ENCODE measurements at places on chromosomes 12 and 14. TPM values are rescaled to one million over a fixed set of nuclear protein-coding genes. Genes with fewer than 3 reads are reported as not detected.

DNA sequence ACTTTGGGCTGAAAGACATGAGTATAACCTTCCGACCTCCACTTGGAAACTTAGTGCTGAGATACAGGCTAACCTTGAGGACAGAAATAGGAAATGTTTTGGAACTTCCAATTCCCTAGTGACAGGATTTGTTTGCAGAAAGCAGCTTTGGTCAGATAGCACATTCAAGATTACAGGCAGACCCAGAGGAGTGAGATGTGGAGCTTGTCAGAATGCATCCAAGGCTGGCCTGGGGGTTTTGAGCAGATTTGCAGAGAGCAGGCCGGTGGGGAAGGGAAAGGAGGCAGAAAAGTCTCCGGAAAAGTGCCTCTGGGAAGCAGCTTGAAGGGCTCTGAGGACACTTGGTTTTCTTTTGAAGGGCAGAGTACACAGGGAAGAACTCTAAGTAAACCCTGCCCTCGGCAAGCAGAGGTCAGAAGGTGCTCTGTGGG, 180.3 kb downstream of the ETV6 start:
- DNase-seq = no peak

DNA sequence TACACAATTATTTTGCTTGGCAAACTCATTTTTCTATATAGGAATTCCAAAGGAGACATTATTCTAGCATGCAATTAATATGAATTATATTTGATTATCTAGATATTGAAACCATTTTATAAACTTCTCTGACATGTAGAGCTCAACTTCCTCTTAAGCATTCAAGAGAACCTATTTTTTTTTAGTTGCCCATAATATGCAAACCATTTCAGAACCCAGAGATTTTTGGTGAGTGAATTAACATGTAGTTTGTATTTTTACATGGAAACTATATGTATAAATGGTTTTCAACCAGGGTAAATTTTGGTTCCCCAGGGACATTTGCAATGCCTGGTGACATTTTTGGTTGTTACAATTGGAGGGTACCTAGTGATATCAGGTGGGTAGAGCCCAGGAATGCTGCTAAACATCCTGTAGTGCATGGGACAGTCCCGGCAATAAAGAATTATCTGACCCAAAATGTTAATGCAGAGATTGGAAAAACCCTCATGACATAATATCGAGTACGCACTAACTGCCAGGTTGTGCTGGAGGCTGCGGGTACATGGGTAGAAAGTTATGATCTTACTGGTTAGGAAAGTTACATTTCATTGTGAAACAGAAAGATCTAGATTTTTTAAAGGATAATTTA, 338.9 kb upstream of the GARIN2 start:
- DNase-seq = no peak

Gene PLEKHA5
- total RNA-seq = 7.5 TPM

Gene PRKD1
- 23.1 TPM for total RNA-seq

DNA sequence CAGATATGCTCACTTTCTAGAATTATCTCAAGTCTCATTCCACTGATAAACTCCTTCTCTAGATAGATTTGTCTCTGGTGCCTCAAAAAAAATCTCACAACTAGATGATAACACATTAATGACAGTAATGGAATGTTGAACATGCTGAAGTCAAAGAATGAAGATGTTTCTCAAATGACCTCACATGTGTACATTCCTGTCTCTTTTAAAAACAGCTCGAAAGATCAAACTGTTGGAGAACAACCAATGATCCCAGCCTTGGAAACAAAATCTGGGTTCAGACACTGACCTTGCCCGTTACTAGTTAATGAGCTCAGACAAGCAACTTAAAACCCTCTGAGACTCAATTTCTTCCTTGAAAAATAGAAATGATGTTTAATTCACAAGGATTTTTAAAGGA, 44.7 kb upstream of the KCNJ8 start:
- peak; percentile 14 for DNase-seq

- no peak for DNase-seq
Measured at GRCh38 chr12:49541140-49541861, 2.5 kb downstream of the KCNH3 start.

- DNase-seq = peak; percentile 27
Measured at GRCh38 chr14:22448905-22449599, 140.0 kb downstream of the DAD1 start.

Gene P2RX2
- not detected for total RNA-seq

DNA sequence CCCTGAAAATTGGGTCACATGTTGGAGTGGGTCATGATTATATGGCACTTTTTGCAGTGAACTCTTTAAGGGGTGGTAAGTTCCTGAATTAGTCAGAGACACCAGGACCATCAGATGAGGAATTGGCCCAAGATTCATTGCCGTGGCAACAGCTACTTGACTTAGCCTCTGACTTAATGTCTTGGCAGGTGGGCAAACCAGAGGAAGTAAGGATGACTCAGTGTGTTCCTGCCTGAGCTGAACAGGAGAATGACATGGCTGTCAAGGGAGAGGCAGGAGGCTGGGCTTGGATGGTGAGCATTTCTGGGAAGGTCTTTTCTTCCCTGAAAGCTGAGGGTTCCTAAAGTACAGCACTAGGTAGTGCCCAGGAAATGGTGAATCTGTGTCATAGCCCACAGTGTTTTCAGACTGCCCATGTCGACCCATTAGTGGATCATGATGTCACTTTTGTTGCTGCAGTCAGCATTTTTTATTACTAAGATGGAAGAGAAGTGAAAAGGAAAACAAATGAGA, 170.1 kb upstream of the PWP1 start:
- peak; percentile 95 for DNase-seq

- DNase-seq = no peak
Measured at GRCh38 chr14:69572030-69572840, 2.4 kb downstream of the CCDC177 start.

DNA sequence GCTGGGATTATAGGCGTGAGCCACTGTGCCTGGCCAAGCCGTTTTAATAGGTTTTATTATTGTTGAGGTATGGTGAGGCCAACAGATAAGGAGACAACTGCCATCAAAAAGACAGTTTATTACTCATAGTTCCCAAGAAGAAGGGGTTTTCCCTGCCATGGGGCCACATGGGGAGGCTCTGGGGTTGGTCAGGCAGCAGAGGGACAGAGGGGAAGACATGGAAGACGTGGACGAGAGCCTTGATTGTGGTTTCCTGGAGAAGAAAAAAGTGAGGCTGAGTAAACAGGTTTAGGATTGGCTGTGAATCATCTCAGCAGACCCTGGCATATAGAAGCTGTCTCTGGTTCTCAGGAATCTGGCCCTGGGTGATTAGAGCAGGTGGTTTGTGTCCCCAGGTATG, 69.9 kb downstream of the FOXN4 start:
- no peak for DNase-seq

DNA sequence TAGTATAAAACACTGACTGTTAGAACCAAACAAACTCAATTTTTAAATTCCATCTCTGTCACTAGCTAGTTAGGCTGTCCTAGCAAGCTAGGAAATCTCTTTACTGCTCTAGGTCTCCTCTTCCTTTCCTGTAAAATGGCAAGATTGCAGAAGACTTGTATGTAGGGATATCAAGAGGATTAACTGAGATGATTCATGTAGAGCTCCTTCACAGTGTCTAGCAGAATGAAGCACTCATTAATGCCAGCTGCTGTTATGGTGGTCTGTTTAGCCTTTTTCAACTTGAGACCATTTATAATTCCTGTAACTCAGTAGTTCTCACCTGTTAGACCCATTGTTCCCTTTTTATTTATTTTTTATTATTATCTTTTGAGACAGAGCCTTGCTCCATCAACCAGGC, 67.8 kb upstream of the KCNH3 start:
- peak; percentile 70 for DNase-seq

Gene WASHC4
- 64.3 TPM for total RNA-seq

Gene OAS2
- 2.9 TPM for total RNA-seq

DNA sequence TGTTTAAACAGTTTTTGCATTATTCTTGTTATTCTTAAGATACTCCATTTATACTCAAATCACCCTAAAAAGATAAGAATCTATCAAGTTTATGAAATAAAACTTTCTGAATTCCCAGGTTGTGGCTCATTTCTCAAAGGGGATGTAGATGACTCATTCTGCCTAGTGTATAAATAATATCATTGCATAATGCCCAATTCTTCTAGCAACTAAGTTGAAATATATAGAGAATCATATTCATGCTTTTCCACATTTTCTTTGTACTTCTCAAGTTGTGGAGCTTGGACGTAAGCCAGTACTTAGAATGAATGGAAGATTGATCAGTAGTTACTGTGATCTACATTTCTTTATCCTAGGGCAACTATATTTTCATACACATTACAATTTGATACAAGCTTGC, 201.1 kb downstream of the PPFIA2 start:
- no peak for DNase-seq

DNA sequence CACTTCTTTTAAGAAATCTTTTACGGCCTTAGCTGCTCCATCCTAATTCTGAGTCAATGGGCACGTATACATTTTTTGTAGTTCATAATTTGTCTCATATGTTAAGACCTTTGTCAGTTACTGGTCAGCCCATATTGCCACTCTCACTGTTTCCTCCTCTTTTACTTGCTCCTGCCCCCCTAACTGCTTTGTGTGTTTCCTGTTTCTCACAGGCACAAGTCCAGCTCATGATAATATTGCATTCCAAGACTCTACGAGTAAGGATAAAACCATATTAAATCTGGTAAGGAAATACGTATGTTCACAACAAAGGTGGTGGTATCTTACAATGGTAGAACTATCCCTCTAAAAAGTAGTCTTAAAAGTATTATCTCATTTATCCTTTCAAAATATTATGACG, 111.7 kb downstream of the DNAI7 start:
- DNase-seq = no peak

DNA sequence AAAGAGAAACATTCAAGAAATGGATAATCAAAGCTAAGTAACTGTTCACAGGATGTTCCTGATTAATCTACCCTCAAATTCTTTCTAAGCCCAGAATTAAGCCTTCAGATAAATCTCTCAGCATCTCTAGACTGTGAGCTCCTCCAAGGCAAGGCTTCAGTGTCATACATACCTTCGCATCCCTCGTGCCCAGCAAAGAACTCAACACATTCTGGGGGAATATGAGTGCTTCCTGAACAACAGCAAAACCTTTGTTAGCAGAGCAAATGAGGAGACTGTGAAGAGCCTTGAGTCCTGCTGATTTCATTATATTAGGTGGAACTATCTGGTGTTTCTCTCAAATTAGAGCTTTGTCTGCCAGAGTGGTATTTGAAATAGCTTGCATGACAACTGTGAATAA, 401.8 kb upstream of the TMPO start:
- no peak for DNase-seq

GRCh38 chr14:96799489-96800054, 2.4 kb downstream of the VRK1 start:
- no peak for DNase-seq

DNA sequence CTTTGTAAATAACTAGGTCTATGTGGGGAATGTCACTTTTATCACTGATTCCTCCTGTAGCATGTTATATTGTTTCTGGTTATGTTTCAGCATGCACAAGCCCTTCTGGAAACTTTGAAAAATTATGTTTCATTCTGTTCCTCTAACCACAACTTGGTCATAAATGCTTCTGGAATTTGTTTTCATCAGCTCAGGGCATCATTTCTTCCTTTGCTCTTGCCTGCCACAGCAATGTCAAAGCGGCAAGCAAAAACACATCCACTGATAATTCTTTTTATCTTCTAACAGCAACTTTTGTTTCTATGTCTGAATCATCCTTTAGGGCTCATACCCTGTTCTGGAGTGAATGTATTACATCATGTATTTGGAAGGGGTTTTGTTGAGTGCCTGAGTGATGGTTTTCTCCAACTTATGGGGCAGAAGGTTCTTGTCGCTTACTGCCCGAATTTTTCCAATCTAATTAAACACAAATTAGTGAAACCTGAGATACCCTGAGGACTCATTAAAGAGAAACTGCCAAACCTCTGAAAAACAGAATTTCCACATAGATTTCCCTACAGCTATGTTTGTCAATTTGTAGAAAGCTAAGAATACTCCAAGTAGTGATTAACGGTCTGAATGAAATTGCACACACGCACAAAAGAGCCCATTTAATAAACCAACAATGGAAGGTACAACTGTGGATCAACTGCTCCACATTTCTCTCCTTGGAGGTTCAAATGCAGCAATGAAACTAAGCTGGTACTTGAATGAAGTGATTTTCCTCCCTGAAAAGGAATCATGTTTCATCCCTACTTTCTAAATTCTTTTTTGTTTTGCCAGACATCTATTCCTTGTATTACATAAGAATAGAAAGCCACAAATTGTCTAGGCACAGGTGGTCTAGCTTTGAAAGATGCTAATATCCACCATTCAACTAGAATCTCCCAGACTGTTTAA, 173.5 kb upstream of the KRR1 start:
- peak; percentile 67 for DNase-seq

DNA sequence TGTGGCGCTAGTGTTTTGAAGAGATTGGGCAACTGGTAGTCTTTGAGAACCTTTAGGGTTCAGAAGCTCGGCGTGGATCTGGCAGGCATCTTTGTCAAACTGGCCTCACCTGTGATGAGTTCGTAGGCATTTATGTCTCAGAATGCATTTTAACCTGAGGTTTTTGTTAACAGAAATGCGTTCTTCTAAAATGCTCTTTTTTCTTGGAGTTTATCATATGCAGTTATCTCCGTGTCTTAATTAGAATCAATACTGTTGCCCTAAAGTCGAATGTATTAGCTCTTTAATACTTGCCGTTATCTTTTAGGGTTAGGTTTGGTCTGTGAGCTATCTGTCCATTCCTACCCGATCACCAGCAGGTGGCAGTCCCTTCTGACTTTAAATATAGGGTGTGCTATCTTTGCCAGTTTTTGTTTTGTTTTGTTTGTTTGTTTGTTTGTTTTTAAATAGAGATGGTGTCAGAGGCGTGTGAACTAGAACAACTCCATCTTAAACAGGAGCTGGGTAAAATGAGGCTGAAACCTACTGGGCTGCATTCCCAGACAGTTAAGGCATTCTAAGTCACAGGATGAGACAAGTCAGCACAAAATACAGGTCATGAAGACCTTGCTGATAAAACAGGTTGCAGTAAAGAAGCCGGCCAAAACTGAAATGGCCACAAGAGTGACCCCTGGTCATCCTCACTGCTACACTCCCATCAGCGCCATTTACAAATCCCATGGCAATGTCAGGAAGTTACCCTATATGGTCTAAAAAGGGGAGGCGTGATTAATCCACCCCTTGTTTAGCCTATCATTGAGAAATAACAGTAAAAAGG, 1.4 kb downstream of the ATF1 start:
- peak; percentile 63 for DNase-seq

Gene LRRIQ1
- total RNA-seq = 0.34 TPM
